Right hindlimb (tissue), 1 donor: ENCODE measurements at places on chromosomes 6 and 20.

GRCh38 chr6:34358389-34358905 is 34.0 kb downstream of the NUDT3 start:
- peak; percentile 57 for DNase-seq

GRCh38 chr6:304833-305370 is 12.6 kb downstream of the DUSP22 start:
- DNase-seq, result no peak

DNA sequence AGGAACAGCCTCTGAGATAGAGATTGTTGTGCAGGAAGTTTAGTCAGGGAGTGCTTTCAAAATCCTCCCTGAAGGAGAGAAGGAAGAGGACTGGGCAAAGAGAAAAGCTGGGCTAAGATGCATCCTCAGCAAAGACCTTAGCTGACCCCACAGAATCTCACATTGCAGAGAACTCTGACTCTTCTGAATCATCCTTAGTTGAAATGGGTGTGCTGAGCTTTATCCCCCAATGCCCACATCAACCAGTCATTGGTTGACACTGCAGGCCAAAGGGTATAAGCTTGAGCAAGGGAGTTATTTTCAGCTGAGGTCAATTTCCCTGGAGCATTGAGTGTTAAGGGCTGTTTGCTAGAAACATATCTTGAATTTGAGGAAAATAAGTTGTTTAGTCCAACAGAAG is 732.2 kb downstream of the CBLN4 start:
- DNase-seq, result no peak

DNA sequence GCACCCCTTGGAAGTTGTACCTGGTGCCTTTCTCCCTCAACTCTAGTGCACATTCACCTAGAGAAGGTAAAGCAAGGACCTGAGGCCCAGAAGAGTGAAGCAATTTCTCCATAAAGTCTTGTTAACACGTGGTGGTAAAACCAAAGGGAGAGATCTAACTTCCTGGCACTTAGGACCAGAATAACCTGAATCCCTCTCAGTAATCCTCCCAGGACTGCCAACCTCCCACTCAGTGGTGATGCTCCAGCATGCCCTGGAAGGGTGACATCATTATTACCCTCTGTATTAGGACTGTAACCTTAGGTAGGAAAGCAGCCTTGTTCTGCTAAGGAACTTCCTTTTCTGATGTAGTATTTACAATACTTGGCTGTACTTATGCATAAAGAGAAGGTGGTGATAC is 330.6 kb upstream of the MARCKS start:
- DNase-seq, result no peak

DNA sequence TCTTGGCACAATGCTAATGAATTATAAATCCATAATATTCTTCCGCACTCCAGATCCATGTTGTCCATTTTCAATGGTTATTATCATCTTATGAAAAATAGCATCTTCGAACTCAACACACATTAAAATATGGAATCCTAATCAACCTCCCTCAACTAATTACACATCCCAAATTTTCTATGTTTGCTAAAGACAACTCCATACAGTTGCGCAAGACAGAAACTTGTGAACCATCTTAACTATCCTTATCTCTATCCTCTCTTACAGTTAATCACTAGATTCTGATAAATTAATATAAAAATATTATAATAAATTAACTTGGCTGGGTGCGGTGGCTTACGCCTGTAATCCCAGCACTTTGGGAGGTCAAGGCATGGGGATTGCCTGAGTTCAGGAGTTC is 38.3 kb upstream of the TFAP2B start:
- no peak for DNase-seq
